ENCODE measurements at places on chromosomes 2 and 18. TPM values are rescaled to one million over a fixed set of nuclear protein-coding genes. Genes with fewer than 3 reads are reported as not detected.

- no peaks in the 10 kb centered on the region for H3K36me3 ChIP-seq
- no peak for DNase-seq
- H3K27ac ChIP-seq: no peak overlapping the region
- no peaks in the 10 kb centered on the region for H3K27me3 ChIP-seq
- H3K4me3 ChIP-seq: no peak overlapping the region
- H3K4me1 ChIP-seq: no peaks in the 10 kb centered on the region
Observed at GRCh38 chr2:127164761-127165538, 55.1 kb downstream of the CYP27C1 start.

- H3K27me3 ChIP-seq: no peaks in the 10 kb centered on the region
- peaks cover 2% of the 10 kb centered on the region for H3K36me3 ChIP-seq
- no peak overlapping the region for H3K4me3 ChIP-seq
Observed at GRCh38 chr2:111039628-111040383, 80.9 kb upstream of the BCL2L11 start.

GALNT14 gene
- total RNA-seq: 2.7 TPM

DNA sequence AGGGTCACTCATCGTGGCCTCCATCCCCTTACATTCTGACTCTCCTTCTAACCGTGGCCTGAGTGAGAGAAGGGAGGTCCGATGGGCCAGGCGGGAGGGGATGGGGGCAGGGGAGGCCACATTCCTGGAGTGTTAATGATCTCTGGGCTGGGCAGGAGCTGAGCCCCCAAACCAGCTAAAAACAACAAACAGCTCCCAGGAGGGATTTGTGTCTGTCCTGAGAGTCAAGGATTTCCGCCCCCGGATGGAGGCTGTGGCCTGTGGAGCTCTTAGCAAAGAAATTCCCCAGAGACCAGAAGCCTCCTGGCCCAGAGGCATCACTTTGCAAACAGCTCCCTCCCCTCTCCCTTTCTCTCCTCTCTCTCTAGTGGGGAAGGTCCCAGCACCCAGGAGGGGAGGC is 23.5 kb downstream of the EMX1 start:
- no peak for DNase-seq
- H3K27ac ChIP-seq: no peak overlapping the region
- H3K4me3 ChIP-seq: no peak overlapping the region
- H3K27me3 ChIP-seq: no peaks in the 10 kb centered on the region
- peaks cover 17% of the 10 kb centered on the region for H3K36me3 ChIP-seq

CYP27A1 gene
- 3.1 TPM for total RNA-seq

DNA sequence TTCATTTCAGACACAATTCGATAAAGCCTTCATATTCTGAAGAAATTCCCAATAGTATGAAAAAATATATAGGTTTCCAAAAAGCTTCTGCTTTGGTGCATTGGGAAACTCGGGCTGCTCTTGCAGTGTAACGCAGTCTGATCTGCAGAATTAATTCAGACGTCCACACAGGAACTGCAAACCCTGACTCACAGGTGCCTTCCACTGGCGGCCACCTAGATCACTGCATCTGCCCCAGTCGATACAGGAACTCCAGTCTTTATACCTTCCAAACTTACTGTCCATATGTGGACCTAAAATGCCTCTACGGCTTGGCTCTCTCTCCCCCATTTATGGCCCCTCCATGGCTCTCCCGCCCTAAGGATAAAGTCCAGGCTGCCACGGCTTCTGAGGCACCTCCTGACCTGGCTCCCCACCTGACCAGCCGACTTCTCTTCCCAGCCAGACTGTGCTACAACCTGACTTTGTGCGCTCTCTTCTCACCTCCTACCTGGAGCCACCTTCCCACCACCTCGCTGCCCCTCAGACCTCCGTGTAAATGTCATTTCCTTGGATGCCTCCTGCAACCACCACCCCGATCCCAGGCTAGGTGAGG is 39.7 kb downstream of the L3MBTL4 start:
- no peak for DNase-seq
- no peaks in the 10 kb centered on the region for H3K4me1 ChIP-seq
- H3K4me3 ChIP-seq: no peak overlapping the region
- no peak overlapping the region for H3K27ac ChIP-seq
